RKO (cell line): ENCODE measurements at places on chromosomes 3 and 15.
A peak's percentile ranks its signal among the peaks of the same experiment; 100 is the strongest.

GRCh38 chr3:194661374-194661773 is 10.6 kb downstream of the LSG1 start:
- DNase-seq = no peak

- DNase-seq = no peak
Observed at GRCh38 chr3:141392416-141392815, 24.1 kb downstream of the ZBTB38 start.

DNA sequence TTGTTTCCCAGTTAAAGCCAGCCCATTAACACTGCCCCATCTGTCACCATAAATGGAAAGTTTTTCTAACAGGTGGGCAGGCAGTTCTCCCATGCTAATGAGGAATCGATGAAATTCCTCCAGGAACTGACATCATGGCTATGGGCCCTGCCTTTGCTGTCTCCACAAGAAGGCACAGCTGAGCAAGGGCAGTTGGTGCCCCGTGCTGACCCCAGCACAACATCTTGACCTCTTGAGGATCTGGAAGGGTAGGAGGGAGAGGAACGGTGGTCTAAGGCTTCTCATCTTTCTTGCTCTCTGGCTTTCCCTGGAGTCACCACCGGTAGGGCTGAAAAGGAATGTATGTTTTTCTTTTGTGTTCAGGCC is 46.7 kb downstream of the CHCHD6 start:
- no peak for DNase-seq

DNA sequence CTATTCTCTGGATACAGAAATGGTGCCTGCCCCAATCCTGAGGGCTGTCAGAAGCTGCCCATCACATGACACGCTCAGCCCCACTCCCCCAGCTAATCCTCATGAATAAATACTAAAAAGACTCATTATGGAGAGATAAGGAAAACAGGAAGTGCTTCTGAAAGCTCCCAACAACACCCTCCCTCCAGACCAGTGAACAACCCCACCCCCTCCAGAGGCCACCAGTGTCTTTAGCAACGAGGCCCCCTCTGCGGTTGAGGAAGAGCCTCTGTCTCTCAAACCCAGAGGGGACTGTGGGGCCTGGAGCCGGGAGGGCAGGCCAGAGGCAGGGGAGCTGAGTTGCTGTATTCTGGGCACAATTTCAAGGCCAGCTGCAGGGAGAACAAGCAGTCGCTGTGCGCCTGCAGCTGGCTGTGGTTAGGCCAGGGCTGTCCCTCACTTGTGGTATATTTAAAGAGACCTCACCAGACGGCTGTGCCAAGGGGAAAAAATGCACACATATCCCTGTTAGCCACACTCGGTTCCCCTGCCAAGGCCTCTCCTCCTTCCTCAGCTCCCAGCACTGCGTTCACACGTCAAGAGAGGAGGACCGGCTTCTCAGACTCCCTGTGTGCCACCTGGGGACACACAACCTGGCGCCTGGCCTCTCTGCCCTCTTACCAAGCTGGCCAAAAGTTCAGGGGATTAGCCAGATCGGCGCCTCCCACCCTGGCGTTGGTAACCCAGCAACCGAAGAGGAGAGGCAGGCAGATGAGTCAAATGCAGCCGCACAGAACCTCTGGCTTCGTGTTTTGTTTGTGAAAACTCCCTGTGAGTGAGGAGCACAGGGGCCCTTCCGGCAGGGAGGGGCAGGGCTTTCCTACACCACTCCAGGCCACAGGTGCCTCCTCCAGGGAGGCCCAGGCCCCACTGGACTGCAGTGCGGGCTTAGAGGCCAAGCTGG is 101.2 kb upstream of the ETV5 start:
- no peak for DNase-seq

DNA sequence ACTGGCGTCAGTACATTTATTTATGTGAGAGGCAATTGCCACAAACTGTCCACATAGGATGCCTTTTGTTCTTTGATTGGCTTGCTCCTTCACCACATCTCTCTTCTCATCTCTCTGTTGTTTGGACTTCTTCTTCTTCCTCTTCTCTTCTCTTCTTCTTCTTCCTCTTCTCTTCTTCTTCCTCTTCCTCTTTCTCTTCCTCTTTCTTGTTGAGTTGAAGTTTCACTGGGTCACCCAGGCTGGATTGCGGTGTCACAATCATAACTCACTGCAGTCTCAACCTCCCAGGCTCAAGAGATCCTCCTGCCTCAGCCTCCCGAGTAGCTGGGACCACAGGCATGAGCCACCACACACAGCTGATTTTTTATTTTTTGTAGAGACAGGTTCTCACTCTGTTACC is 67.7 kb upstream of the GSK3B start:
- DNase-seq = no peak

DNA sequence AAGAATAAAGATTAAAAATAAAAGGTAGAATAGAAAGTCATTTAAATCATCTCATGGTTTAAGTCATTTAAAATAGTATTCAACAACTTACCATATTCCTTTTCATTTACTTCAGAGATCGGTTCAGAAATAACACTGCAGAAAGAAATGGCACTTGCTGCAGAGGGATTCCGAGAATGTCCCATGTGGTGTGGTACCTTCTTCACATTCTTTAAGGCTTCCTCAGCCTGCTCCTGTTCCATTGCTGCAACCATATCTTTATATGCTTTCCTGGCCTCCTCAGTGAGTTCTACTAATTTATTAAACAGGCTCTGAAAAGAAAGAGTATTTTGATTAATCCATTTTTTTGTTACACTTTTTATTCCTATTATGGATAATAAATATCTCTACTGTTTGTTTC is 32.6 kb upstream of the SHC4 start:
- no peak for DNase-seq

DNA sequence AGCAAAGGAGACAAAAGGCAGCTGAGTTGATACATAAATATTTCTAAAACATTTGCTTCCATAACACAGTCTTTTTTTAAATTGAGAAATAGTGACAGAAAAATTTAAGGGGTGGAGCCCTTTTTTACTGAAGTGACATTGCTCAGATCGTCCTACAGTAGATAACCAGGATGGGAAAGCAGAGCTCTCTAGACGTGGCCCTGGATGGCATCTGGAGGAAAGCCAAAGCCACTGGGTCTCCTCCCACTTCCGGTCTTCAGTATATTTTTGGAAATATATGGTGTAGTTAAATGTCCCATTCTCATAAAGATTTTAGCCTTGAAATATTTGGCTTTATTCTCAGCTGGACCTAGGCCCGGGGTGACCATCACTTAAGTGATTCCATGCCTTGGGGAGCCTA is 326.1 kb downstream of the ZNF621 start:
- DNase-seq = no peak

DNA sequence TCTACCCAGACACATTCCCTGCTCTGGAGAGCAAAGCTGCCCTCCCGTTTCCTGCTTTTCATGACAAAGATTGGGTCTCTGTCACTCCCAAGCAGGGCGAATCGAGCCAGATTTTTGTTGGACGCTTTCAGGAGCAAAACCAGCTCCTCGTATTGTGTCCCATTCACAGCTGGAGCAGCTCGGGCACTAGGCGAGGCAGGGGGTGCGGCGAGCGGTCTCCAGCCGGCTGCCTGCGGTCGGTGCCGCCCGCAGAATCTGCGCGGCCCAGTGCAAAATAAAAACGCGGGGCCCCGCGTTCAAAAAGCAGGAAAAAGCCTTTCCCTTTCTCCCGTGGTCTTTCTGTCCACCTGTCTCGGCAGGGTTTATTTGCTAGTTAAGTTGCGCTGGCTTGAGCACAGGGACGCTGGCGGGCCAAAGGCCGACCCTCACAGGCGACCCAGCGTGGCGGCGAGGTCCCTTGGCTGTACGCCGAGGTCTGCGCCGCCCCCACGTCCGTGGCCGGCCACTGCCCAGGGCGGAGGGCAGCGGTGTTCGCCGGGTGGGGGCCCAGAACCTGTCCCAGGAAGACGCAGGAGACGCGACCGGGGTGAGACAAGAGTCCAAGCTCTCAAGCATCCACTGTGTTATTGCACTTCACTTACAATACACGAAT is 71.2 kb downstream of the CYP19A1 start:
- no peak for DNase-seq

DNA sequence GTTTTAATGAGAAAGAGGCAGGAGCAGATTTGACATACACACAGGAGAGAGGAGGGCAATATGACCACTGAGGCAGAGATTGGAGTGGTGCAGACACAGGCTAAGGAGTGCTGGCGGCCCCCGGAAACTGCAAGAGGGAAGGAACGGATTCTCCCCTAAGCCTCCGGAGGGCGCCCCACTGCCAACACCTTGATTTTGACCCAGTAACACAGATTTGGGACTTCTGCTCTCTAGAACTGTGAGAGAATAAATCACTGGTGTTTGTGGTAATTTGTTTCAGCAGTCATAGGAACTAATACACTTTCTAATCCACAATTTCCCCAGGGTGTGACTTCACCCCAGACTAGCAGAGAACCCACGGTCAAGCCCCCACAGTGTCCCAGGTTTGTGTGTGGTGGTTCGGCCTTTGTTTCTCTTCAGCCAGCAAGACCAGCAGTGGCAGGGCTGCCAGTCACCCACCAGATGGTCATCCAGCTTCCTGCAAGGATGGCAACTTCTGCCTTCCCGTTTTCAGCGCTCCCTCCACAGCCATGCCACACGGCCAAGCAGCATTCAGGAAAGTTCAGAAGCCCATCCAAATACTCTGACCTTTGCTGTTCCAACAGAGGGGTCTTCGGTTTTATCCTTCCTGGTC is 23.6 kb upstream of the TSPAN3 start:
- no peak for DNase-seq

GRCh38 chr3:39361252-39361927 is 21.8 kb upstream of the SLC25A38 start:
- DNase-seq = no peak

DNA sequence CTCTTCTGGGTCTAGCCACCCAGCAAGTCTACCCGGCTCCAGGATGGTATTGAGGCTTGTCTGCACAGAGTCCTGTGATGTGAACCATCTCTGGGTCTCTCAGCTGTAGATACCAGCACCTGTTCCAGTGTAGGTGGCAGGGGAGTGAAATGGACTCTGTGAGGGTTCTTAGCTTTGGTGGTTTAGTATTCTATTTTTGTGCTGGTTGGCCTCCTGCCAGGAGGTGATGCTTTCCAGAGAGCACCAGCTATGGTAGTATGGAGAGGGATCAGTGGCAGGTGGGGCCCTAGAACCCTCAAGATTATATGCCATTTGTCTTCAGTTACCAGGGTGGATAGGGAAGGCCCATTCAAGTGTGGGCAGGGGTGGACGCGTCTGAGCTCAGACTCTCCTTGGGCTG is 283.4 kb upstream of the LYSMD4 start:
- no peak for DNase-seq

DNA sequence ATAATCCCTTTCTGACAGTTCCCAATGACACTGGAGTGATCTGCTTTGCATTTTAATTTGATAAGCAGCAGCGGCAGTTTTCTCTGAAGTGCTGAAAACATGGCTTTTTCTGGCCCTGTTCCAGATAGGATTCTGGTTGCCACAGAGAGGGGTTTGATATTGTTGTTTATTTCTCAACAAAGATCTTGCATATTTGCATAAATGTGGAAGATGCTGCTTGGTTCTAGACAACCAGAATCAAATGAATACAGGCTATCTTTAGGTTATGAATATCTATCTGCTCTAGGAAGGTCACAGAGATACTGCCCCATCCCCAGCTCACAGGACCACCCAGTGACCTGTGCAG is 137.1 kb downstream of the ZNF609 start:
- DNase-seq = no peak

GRCh38 chr3:118337649-118338048 is 697.0 kb downstream of the IGSF11 start:
- DNase-seq = no peak

GRCh38 chr3:135392151-135392550 is 573.4 kb upstream of the PPP2R3A start:
- DNase-seq = no peak

- DNase-seq = no peak
Observed at GRCh38 chr3:152197451-152197850, 71.3 kb upstream of the MBNL1 start.

- peak; percentile 66 for DNase-seq
Observed at GRCh38 chr15:68578175-68578979, 416 bp upstream of the CORO2B start.

DNA sequence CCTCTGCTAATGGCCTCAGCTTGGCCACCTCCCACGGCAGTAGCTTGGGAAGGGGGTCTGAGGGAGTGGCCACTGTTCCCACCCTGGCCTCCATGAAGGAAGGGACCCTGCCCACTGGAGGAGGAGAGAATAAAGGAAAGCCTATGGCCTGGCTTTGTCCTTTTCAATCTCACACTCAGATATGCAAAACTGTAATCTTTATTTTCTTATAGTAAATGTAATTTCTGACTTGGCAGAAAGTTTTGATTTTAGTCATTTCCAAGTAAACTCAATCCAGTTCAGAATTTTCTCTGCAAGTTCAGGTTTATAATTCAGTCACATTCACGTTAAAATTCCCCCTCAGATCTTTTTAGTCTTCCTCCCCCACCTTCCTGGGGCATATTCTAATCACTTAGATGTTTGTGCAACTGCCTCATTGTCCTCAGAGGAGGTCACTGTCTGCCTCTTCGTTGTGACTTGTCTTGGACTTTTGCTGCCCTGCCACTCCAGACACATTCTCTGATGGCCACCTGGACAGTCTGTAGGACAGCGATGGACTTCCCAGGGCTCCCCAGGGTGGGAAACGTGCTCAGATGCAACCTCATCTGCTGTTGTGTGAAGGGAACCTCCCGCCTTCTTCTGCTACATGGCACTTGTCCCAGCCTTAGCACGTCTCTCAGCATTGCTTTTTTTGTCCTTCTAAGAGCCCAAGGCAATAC is 222.8 kb upstream of the TBL1XR1 start:
- no peak for DNase-seq

GRCh38 chr3:71931922-71932321 is 147.0 kb upstream of the PROK2 start:
- no peak for DNase-seq

- no peak for DNase-seq
Observed at GRCh38 chr15:78629031-78629715, 8.4 kb upstream of the CHRNA3 start.

- DNase-seq = no peak
Observed at GRCh38 chr3:155880286-155880685, 9.8 kb downstream of the GMPS start.

DNA sequence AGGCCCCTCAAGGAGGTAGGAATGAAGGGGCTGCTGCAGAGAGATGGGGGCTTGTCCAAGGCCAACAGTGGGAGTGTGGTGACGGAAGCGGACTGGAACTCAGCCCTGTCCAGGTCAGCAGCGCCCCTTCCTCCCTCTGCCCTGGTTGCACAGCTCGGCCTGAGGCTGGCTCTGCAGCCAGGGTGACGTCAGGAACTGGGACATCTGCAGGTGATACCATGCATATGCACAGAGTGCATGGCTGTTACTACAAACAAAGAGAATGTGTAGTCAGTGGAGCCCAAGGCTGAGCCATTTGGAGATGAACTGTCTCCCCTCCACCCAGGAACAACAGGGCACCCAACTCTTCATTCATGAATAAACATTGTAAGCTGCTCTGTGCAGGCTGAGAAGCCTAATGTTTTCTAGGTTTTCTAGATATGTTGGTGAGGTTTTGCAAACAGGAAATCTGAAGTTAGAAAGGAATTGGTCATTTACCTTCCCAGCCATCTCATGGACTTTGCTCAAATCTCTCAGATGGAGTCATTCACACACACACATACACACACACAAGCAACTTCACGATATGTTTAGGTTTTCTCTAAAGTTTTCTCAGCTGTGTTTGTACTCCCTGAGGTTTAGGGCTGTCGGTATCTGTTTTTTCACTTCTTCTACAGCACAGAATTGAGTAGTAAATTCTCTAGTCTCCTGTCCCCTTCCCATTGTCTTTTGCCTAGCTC is 117.2 kb downstream of the TLE3 start:
- DNase-seq = no peak

- DNase-seq = no peak
Observed at GRCh38 chr3:144314946-144315345, 343.3 kb downstream of the DIPK2A start.
